ENCODE measurements at places on chromosomes 4 and X. TPM values are rescaled to one million over a fixed set of nuclear protein-coding genes. Genes with fewer than 3 reads are reported as not detected.

Gene TEX11
- 0.13 TPM for polyA plus RNA-seq

- DNase-seq: no peak
These were observed 44.5 kb downstream of the SEPTIN11 start for GRCh38 chr4:76993787-76994641.

- no peak for DNase-seq
These were observed 45.0 kb upstream of the NKX1-1 start for GRCh38 chr4:1451106-1451751.

- no peak for DNase-seq
These were observed 248.9 kb upstream of the FTHL17 start for GRCh38 chrX:31320740-31321139.

GRCh38 chr4:108581083-108581482 is 39.3 kb upstream of the RPL34 start:
- DNase-seq: no peak

GRCh38 chrX:67614423-67614822 is 70.6 kb downstream of the AR start:
- no peak for DNase-seq

DNA sequence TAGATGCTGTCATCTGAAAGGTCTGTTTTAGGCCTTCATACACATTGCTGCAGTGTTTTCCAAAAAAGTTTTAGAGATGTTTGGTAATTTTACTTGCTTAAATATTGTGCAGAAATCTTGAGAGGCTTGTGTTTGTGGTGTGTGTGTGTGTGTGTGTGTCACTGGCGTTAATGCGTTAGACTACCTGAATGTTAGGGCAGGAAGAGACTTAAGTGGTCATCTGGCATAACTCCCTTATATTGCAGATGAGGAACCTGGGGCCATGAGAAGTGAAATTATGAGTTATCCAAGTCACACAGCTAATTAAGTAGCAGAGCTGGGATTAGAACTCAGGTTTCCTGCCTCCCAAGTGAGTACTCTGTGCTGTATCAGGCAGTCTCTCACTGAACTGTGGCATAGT is 1.4 kb downstream of the LSM6 start:
- no peak for DNase-seq

GRCh38 chrX:39753293-39753996 is 344.3 kb downstream of the BCOR start:
- no peak for DNase-seq

Gene CXorf66
- not detected for polyA plus RNA-seq

Gene SSX4B
- not detected for polyA plus RNA-seq

DNA sequence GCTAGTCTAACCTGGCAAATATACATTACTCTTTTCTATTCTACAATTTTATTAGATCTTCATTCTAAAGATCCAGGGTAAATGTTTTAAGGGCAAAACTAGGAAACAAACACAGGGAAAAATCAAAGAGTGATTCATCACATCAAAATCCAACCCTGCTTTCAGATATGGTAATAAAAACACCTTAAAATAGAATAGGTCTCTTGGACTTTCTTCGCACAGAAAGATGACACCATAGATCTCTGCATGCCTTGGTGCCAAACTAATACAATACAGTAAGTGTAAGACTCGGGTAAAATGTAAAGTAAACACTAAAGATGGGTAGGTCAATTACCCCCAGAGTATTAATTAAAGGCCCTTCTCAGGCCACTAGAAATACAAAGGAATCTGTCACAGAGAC is 34.2 kb downstream of the LDB2 start:
- DNase-seq: no peak

DNA sequence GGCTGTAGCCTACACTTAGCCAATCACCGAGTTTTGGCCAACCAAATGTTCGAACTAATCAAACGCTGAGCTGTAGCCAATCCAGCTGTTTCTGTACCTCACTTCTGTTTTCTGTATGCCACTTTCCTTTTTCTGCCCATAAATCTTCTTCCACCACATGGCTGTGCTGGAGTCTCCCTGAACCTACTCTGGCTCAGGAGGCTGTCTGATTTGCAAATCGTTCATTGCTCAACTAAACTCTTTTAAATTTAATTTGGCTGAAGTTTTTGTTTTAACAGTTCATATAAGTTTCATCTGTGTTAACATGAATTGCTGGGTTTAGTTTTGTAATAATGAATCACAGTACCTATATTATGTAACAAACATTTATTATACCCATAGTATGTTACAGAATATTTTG is 160.7 kb upstream of the PCDH7 start:
- DNase-seq: no peak

- DNase-seq: no peak
These were observed 57.4 kb downstream of the SCD5 start for GRCh38 chr4:82741188-82741587.

DNA sequence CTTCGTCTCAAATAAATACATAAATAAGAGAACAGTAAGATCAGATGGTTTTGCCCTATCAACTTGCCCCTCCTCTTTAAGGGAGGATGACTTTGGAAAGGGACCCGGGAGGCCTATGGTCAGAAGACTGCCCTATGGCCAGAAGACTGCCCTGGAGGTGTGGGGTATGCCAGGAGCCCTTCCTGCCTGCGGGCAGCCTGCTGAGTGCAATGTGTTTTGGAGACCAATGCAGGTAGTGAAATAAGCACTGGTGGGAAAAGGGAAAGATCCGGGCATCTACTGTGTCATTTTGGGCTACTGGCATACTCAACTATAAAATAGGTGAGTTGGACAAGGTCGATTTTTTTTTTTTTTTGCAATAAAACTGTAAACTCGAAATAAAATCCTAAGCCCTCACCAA is 129.8 kb upstream of the SLC34A2 start:
- DNase-seq: no peak

DNA sequence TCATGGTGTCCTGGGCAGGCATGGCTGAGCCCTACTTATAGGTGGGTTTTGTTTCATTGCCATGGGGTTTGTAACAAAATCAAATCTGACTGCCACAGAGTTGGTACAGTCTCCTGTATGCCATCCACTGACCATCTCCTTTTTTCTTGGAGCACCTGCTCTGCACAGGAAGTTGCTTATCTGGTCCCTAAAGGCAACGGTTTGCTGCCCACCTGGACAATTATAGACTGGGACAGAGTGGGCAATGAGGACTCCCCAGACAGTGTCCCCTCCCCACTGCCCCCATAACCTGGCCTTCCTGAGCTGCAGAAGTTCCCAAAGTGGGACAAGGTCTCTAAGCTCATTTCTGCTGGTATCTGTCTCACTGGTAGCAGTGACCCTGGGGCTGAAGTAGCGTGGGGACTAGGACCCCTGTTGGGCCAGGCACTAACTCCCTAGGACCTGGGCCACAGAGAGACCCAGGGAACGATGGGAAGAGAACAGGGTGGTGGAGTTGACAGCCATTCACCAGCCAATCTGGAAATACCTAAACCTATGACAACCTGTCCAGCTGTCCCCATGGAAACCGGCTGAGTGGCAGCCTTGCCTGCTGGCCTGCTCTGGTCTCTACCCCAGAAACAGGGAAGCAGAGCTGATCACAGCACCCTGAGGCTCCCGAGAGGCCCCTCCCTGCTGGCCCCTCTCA is 64.7 kb downstream of the WFS1 start:
- DNase-seq: no peak

DNA sequence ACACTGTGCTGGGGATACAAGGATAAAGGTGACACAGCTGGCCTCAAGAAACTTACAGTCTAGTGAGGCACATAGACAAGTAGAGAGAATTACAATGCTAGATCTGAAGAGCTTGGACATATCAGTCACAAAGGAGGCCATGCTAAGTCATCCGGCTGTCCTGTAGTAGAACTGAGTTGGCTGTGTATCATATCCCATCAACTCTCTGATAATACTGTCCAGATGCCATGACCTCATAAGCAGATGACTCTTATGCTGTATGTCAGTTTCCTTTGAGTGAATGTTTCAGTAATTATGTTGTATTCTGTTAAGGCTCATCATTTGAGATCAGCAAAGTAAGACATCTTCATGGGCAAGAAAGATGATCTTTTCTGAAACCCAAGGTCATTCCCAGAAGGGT is 442.9 kb downstream of the MID1IP1 start:
- no peak for DNase-seq

DNA sequence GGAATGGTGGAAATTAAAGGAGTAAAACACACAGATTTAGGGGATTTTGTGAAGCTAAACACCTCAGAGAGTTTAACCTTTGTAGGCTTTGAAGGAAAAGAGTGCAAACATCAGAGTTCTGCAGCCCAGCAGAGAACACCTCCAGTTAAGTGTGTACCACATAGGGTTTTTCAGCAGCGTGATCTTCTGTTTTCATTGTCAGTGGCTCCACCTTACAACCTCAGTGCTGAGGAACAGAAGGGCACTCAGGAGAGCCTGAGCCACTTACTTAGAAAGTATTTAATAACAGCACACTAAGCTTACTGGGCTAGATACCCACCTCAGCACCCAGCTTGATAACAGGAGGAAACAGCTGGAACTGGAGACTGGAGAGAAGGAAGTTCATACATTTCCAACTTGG is 2.0 kb upstream of the FBXW7 start:
- no peak for DNase-seq

GRCh38 chr4:20368926-20369325 is 117.2 kb downstream of the SLIT2 start:
- no peak for DNase-seq

Gene EXOC1L
- 0.15 TPM for polyA plus RNA-seq

GRCh38 chr4:2663275-2663674 is 92.9 kb downstream of the TNIP2 start:
- DNase-seq: no peak

DNA sequence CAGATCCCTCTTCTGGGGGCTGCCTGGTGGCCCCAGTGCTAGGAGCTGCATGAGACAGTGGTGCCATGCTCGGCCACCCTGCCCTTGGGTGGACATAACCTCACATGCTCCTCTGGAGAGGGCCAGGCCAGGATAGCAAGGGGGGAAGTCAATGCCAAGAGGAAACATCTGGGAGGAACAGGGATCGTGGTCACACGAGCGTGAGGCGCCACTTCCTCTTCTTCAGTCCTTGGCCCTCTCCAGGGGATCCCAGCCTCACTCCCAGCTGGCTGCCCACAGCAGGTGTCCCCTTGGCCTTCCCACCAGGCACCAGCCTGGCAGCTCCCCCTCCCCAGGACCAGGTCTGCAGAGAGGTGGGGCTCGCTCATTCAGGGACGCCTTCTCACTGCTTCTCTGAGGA is 28.6 kb downstream of the TBC1D14 start:
- DNase-seq: no peak

- DNase-seq: no peak
These were observed 108.1 kb downstream of the MID1 start for GRCh38 chrX:10512258-10512657.

All from left renal pelvis (tissue), 4 donors.